Osteoblast (primary cell): ENCODE measurements at places on chromosomes 1 and 21. TPM values are rescaled to one million over a fixed set of nuclear protein-coding genes. Genes with fewer than 3 reads are reported as not detected.
A peak's percentile ranks its signal among the peaks of the same experiment; 100 is the strongest.

GRCh38 chr1:8666389-8667167, 150.9 kb downstream of the RERE start:
- peaks cover 67% of the 10 kb centered on the region for H3K4me1 ChIP-seq
- no peak for DNase-seq
- no peaks in the 10 kb centered on the region for H3K36me3 ChIP-seq
- no peak overlapping the region for H3K27ac ChIP-seq
- H3K4me3 ChIP-seq = no peak overlapping the region

GRCh38 chr21:33541105-33541711, 709 bp downstream of the GART start:
- peaks cover 34% of the 10 kb centered on the region for H3K4me1 ChIP-seq
- H3K36me3 ChIP-seq = peaks cover 28% of the 10 kb centered on the region
- H3K4me3 ChIP-seq = peak overlapping the region; percentile 86

GRCh38 chr1:228725178-228725577, 10.1 kb upstream of the RHOU start:
- H3K27ac ChIP-seq = no peak overlapping the region
- H3K36me3 ChIP-seq = no peaks in the 10 kb centered on the region
- H3K4me1 ChIP-seq = no peaks in the 10 kb centered on the region
- no peaks in the 10 kb centered on the region for H3K27me3 ChIP-seq

GRCh38 chr1:8023287-8023994, 2.7 kb downstream of the ERRFI1 start:
- peaks cover 76% of the 10 kb centered on the region for H3K4me1 ChIP-seq
- no peaks in the 10 kb centered on the region for H3K27me3 ChIP-seq
- H3K4me3 ChIP-seq = peak overlapping the region; percentile 81
- no peaks in the 10 kb centered on the region for H3K36me3 ChIP-seq
- no peak for DNase-seq

The AMPD1 gene
- not detected in 2 replicates for total RNA-seq

DNA sequence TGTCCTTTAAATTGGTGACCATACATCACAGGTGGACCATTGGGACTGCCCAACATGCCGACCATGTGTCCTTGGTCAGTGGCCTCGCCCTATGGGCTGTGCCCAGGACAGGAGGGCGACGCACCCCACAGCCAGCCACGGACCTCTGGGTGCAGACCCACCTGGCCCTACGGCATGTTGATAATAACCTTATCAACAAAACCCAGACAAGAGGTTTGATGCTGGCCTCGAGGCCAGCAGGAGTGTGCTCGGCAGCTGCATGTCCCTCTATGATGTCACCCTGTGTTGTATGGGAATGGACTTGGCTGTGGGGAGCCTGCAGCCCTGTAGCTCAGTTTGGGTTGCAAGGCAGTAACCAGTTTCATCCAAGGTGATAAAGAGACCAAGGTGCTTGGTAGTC, 32.1 kb downstream of the SLC37A1 start:
- H3K36me3 ChIP-seq = no peaks in the 10 kb centered on the region
- H3K27me3 ChIP-seq = no peaks in the 10 kb centered on the region
- no peak for DNase-seq
- H3K27ac ChIP-seq = no peak overlapping the region
- H3K4me3 ChIP-seq = no peak overlapping the region

DNA sequence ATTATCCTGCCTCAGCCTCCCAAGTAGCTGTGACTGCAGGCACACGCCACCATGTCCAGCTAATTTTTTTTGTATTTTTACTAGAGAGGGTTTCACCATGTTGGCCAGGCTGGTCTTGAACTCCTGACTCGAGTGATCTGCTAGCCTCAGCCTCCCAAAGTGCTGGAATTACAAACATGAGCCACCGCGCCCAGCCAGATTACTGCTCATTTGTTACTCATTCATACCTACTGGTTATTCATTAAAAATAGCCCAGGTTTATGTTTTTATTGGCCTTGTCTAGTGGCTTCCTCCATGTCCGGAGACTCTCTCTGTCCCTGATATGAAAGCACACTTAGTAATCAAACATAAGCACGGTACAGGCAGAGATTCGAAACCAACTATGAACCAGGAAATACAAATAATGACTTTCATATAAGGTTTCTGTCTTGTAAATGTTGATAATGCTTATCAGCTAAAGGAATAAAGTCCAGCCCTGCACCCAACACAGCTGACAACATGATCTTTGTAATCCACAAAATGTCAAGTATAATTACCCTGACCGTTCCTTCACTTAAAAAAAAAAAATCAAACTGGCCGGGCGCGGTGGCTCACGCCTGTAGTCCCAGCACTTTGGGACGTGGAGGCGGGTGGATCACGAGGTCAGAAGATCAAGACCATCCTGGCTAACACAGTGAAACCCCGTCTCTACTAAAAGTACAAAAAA, 50.4 kb upstream of the CXADR start:
- no peak for DNase-seq
- peaks cover 23% of the 10 kb centered on the region for H3K4me1 ChIP-seq
- no peaks in the 10 kb centered on the region for H3K27me3 ChIP-seq
- H3K36me3 ChIP-seq = no peaks in the 10 kb centered on the region

GRCh38 chr1:71565262-71565661, 484.4 kb upstream of the ZRANB2 start:
- H3K36me3 ChIP-seq = no peaks in the 10 kb centered on the region
- no peak overlapping the region for H3K27ac ChIP-seq
- no peak for DNase-seq
- peaks cover 11% of the 10 kb centered on the region for H3K4me1 ChIP-seq
- no peaks in the 10 kb centered on the region for H3K27me3 ChIP-seq

DNA sequence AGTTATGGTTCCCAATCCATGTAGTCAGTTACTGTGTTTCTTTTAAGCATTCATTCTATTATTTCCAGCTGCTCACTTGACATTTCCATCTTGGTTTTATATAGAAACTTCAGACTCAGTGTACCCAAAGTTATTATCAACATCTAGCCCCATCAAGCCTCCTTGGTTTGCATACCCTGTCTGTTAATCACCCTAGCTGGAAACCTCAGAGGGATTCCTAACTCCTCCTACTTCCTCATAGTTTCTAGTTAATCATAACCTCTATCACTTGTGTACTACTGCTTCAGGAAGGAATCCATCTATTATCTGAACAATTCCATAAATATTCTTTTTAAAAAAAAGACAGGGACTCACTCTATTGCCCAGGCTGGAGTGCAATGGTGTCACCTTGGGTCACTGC, 293.3 kb downstream of the SDCCAG8 start:
- peaks cover 24% of the 10 kb centered on the region for H3K4me1 ChIP-seq
- no peak overlapping the region for H3K4me3 ChIP-seq
- peak; percentile 87 for DNase-seq
- no peaks in the 10 kb centered on the region for H3K36me3 ChIP-seq
- H3K27ac ChIP-seq = peak overlapping the region; percentile 49
